Astrocyte of the cerebellum (primary cell): ENCODE measurements at places on chromosomes 2 and 18.
A peak's percentile ranks its signal among the peaks of the same experiment; 100 is the strongest.

GRCh38 chr18:7830468-7830867 lies 263.4 kb downstream of the PTPRM start:
- DNase-seq, result no peak

DNA sequence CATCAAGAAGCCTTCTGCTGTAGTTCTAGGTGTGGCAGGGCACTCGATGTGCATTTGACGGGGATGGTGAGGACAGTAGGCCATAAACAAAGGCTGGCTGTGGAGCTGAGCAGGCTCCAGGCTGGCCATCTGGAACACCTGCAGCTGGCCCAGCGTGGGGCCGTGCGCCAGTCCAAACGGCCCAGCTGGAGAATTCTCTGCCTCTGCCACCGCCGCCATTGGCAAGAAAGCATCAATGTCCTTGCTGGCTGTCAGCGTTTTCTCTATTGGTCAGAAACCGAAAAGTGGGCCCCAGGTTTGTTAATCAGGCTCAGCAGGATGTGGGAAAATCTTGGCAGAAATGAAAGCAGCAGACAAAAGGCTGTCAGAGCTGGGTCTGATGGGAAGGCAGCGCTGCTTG lies 24.0 kb upstream of the CTIF start:
- DNase-seq, result no peak

GRCh38 chr18:44835703-44836102 lies 155.0 kb downstream of the SETBP1 start:
- peak; percentile 52 for DNase-seq

DNA sequence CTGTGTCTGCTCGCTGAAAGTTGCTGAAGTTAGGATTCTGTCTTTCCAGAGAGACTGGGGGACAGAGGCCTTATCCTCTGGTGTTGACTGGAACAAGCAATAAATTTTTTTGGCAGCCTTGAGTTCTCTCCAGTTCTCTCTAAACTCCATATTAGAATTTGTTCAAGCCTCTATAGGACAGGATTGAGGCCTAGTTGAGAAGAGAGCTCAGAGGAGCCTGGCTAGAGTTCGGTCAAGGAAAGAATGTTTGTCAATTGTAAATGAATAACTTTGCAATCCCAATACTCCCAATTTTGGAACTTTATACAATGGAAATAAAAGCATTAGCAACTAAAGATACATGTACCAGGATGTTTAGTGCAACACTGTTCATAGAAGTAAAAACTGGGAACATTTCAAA lies 16.7 kb upstream of the RASGRP3 start:
- no peak for DNase-seq

DNA sequence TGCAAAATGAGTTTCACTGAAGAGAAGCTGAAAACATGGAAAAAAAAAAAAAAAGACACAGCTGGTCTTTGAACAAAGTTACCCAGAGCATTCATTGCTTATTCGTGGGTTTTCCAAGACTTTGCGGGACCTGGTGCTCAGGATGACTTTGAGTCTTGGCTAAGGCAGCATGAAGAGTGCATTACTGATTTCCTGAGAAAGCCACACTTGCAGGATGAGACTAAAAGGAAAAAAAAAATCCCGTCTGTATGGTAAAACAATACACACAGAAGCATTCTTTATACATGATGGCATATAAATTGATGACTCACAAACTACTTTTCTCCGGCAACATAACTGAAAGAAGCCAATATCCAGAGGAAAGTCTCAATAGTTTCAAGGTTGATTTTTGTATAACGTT lies 195.4 kb downstream of the SPP2 start:
- DNase-seq, result peak; percentile 92

DNA sequence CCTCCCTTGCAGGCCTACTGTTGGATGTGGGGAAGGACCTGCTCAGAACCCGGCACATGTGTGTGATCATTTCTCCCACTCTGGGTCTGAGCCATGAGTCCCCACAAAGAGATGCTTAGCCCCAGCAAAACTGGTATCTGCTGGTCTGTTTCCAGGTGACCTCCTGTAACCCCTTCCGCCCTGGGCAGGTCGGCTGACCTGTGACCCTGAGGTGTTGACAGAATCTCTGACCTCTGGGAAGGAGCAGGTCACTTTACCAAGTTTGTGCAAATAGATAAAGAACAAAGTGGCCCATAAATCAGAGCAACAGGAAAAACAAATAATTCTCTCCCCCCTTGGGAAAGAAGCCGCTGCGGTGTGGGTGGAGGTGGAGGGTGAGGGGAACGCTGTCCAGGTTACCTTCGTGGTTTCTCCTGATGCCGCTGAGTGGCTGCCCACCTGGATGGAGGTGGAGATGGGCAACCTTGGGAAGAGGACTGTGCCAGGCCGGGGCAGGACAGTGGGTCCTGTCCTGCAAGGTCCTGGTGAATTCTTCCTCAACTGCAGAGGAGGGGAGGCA lies 174.0 kb upstream of the MYCN start:
- DNase-seq, result no peak

DNA sequence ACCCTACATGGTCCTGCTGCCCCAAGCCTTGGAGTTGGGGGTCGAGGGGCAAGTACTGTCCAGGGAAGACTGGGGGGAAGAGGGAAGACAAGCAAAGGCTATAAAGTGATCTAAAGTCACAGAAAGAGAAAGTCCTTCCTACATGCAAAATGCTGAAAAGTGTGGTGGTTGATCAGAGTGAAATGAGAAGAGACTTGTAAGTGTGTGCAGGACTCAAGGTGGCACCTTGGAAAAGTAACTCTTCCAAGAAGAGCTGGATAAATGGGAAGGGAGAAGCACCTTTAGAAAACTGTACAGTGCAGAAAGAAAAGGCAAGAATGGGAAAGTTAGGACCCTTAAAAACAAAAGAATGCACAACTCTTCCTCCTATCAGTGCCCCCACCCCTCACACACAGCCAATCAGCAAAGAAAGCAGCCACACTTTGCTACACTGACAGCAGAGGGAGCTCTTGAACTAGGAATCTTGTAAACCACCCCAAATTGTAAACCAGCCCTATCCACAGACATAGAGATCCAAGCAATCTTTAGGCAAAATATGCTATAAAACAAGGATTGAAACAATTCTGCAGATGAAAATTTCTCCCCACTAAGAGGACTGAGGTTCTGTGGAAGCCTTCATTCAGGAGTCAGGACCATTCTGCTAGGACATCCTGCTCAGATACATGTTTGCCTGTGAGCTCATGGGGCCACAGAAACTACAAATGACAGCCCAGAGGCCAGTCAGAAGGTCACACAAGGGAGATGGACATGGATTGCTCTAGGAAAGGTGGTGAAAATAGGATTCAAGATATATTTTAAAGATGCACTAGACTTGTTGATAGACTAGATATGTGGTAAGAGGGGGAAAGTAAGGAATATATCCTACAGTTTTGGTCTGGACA lies 146.4 kb downstream of the FTCDNL1 start:
- no peak for DNase-seq

DNA sequence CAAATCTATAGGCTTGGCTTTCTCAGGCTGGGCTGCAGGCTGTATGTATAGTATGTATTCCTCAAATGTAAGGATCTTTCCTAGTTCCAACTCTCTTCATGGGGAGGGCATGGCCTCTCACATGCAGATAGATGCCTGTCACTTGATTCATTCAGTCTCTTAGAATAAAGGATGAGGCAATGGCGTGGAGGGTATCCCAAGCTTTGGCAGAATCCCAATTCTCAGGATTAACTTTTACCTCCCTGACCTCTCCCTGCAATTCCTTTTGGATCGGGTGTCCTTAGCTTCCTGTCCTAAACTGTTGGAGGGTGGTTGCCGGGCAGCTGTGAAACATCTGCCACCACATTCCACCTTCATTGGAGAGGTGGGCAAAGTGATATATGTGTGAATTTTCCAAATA lies 80.3 kb downstream of the INSIG2 start:
- no peak for DNase-seq

- peak; percentile 35 for DNase-seq
Measured at GRCh38 chr2:238462782-238463396, 36.2 kb downstream of the ASB1 start.

DNA sequence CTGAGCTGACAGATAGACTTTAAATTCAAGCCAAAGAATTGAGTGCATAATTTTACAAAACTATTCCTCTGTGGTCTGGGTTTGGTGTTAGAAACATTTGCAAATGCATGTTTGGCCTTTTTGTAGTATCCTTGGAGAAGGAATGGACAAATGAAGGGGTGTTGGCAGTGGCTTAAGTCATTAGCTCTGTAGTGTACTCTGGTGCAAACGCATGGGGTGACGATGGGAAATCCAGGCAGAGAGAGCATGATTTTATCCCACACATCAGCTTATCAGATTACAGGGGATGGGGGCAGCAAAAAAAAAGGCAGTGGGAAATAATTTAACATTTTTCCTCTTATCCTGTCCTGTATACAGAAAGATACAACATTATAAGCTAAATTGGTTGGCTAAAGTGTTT lies 320.6 kb downstream of the ZNF516 start:
- no peak for DNase-seq

DNA sequence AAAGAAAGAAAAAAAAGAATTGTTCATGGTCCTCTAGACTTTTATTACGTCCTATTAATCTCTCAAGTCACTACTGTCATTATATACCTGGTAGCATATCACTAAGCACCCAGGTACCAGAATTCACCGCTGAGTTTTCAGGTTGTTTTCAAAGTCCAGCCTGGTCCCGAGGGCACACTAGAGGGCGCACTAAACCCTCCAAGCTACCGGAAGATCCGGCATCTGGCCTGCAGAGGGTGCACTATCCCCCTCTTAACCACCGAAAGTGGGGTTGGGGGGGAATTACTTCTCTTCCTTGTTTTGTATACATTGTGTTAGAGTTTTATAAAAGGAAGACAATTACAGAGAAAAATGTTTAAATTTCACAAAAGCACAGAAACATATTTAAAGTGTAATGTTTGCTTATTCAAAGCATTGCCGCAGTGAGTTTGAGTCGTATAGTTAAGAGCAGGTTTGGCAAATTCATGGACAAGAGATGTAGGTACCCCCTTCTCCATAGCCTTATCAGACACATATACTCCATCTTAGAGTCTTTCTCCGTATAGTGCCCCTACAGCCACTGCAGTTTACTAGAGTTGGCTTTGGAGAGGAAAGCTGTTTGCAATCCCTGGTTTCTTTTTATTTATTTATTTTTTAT lies 19.2 kb downstream of the MOGAT1 start:
- DNase-seq, result peak; percentile 49

- DNase-seq, result peak; percentile 46
Measured at GRCh38 chr2:149612122-149612521, 24.5 kb upstream of the MMADHC start.

DNA sequence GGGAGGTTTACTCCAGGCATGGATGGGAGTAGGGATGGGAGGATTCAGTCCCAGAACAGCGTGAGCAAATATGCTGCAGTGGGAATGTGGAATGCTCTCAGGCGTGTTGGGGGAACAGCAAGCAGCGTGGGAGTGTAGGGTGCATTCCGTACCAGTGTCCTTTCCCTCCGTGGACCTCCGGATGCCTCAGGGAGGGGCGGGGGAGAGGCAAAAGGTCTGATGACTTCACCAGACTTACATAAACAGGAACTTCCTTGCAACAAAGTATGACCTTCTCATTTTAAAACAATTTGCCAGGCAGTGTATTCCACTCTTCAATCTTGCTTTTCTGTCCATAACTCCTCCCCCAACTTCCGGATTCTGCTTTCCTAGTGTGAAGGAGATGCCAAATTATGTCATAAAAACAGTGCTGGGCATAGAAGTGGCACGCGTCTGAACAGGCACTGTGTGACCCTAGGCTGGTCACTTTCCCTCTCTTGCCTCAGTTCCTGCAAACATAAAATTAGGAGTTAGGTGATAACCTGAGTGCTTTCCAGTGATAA lies 36.9 kb downstream of the RPL37A start:
- no peak for DNase-seq

- DNase-seq, result no peak
Measured at GRCh38 chr2:219641390-219642068, 14.1 kb downstream of the SLC4A3 start.

DNA sequence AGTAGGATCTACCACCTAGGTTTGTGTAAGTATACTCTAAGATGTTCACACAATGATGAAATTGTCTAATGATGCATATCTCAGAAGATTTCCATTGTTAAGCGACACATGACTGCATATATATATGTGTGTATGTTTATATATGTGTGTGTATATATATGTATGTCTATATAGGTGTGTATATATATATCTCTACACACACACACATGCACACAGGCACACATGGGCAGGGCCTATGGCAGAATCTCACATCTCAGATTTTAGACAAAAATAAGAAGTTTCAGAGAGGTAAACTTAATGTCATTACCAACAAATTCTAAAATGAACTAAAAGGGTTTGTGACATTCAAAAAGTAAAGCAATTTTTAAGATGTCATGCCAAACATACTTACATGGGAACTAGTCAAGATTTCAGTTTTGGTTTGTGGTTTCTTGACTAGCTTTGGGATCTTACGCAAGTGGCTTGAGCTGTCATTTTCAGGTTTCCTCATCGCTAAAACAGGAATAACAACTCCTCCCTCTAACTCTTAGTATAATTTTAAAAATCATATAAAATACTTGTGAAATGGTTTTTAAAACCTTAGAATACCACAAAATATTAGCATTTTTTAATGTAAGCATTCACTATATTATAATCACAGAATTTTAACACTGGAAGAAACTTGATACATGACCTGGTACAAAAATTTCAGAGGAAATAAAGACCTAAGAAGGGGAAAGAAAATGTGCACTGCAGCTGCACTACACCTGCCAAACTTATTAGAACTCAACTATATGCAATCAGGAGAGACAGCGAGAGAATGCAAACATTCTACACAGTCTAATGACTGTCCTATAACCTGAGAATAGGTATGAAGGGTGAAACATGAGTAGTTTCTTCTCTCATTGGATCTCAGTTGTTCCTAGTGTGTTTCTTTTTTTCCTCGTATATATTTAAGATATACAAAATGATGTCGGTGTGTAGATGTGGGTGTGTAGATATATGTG lies 75.7 kb downstream of the TTC21B start:
- no peak for DNase-seq

GRCh38 chr2:70946832-70947442 lies 11.2 kb downstream of the ATP6V1B1 start:
- DNase-seq, result peak; percentile 44

- no peak for DNase-seq
Measured at GRCh38 chr2:187549951-187550555, 4.2 kb downstream of the TFPI start.

DNA sequence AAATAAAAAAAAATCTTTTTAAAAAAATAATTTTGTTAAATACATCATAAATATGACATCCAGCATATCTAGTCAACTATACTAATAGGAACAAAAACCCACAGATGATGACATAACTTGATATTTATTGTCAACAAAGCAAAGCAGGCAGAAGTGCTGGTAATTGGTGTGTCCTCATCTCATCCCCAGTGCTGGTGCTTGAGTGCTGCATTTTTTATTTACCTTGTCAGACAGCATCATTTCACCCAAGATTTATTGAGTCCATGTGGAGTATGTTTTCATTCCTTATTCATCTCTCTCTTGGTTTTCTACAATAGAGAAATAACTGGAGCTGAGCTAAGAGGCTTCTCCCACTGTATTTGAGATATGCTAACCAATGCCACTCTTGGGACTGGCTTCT lies 191.6 kb upstream of the SLC14A2 start:
- DNase-seq, result no peak
